Astrocyte (in vitro differentiated cells and primary cell): ENCODE measurements at places on chromosomes 6 and 20. TPM values are rescaled to one million over a fixed set of nuclear protein-coding genes. Genes with fewer than 3 reads are reported as not detected.

DNA sequence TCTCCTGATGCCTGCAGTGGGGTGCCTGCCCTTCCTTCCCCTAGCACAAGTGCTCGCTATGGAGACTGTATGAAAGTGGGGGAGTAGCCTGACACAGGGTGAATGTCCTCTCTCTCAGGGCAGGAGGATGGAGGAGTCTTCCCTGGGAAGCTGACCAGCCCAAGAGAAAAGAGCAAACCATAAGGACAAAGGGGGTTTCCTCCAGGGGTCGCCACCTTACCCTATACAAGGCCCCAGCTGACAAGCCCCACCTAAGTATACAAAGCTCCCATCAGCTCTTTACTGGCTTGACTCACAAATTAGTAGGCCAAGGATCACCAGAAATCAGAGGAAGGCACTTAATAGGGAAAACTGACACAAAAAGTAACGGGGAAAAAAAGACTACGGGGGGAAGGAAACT is 54.1 kb downstream of the PLAGL1 start:
- no peak overlapping the region for H3K4me3 ChIP-seq
- H3K27ac ChIP-seq: no peak overlapping the region
- peaks cover 5% of the 10 kb centered on the region for H3K4me1 ChIP-seq
- DNase-seq: no peak
- H3K36me3 ChIP-seq: no peaks in the 10 kb centered on the region

DNA sequence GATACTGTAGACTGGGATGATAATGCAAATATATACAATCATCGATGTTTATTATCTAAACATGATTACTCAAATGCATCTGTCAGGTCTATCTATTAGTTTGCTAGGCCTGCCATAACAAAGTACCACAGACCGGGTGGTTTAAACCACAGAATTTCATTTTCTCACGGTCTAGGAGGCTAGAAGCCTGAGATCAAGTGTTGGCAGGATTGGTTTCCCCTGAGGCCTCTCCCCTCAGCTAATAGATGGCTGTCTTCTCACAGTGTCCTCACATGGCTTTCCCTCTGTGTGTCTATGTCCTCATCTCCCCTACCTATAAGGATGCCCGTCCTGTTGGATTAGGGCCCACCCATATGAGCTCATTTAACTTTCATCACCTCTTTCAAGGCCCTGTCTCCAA is 512.6 kb upstream of the SLC35B3 start:
- no peak for DNase-seq
- no peak overlapping the region for H3K27ac ChIP-seq
- no peak overlapping the region for H3K4me3 ChIP-seq

GRCh38 chr20:22819112-22819511 is 216.0 kb upstream of the SSTR4 start:
- no peak overlapping the region for H3K27ac ChIP-seq
- no peaks in the 10 kb centered on the region for H3K4me1 ChIP-seq
- no peak overlapping the region for H3K4me3 ChIP-seq

GRCh38 chr6:35036828-35037663 is 104.1 kb downstream of the TCP11 start:
- DNase-seq: no peak
- no peaks in the 10 kb centered on the region for H3K27me3 ChIP-seq
- H3K27ac ChIP-seq: no peak overlapping the region
- no peak overlapping the region for H3K4me3 ChIP-seq
- no peaks in the 10 kb centered on the region for H3K4me1 ChIP-seq

The FOXS1 gene
- 26.0 and 37.1 TPM in 2 replicates for total RNA-seq

The ALDH5A1 gene
- total RNA-seq: 3.7 and 5.0 TPM in 2 replicates

The KDM1B gene
- 16.5 and 19.0 TPM in 2 replicates for total RNA-seq
